ENCODE measurements at places on chromosomes 11 and 22. TPM values are rescaled to one million over a fixed set of nuclear protein-coding genes. Genes with fewer than 3 reads are reported as not detected.

Gene RCN1
- total RNA-seq: 483 TPM

Gene ADAMTS15
- total RNA-seq: 1.3 TPM

Gene HMOX1
- total RNA-seq: 71.6 TPM

Gene GSTT2B
- 5.3 TPM for total RNA-seq

Gene OR52B6
- not detected for total RNA-seq

Gene SCN2B
- not detected for total RNA-seq

Gene TRIM49
- not detected for total RNA-seq

Gene RAB38
- 0.43 TPM for total RNA-seq

Gene P2RY6
- total RNA-seq: 0.76 TPM

- no peaks in the 10 kb centered on the region for H3K4me1 ChIP-seq
- H3K27ac ChIP-seq: no peak overlapping the region
- H3K36me3 ChIP-seq: no peaks in the 10 kb centered on the region
- H3K4me3 ChIP-seq: no peak overlapping the region
- no peaks in the 10 kb centered on the region for H3K27me3 ChIP-seq
Observed at GRCh38 chr22:19974268-19974861, 32.7 kb upstream of the TXNRD2 start.

DNA sequence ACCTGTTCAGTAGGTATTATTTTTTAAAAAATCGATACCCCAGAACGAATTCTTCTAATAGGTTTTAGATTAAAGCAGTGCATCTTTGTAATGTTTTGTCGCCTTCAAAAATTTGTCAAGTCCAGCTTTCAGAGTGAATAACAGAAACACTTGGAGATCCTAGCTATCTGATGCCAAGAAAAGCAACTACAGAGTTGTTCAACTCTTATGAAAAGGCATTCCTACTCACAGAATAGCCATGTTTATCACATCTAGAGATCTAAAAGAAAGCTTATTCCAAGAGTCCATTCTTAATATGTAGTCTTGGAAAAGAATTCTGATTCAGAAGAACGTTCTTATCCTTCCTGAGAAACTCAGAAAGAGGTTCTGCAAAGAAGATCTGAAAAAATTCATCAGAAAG is 268.5 kb downstream of the TTC28 start:
- peak; percentile 44 for DNase-seq
- H3K4me1 ChIP-seq: peaks cover 42% of the 10 kb centered on the region
- peak overlapping the region; percentile 3 for H3K27ac ChIP-seq

- no peak overlapping the region for H3K4me3 ChIP-seq
- no peak for DNase-seq
- no peak overlapping the region for H3K27ac ChIP-seq
Observed at GRCh38 chr11:126627421-126627820, 271.9 kb downstream of the ST3GAL4 start.

DNA sequence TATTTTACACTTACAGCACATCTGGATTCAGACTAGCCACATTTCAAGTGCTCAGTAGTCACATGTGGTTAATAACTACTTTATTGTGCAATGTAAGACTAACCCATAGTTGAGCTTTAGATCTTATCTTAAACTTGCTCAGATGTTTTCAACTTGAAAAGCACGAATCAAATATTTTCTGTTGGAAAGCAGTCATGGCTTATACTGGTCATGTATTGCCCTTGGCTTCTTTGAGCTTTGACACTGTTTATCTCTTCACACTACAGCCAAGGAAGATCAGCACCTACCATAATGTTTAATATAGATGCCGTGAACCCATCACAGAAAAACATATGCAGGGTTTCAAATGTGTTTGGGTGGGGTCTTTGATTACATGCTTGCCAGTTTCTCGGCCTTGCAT is 4.4 kb downstream of the RBX1 start:
- DNase-seq: peak; percentile 81
- H3K36me3 ChIP-seq: peaks cover 14% of the 10 kb centered on the region
- H3K27ac ChIP-seq: peak overlapping the region; percentile 55
- peaks cover 24% of the 10 kb centered on the region for H3K4me1 ChIP-seq

- no peak overlapping the region for H3K27ac ChIP-seq
- no peak for DNase-seq
- H3K27me3 ChIP-seq: no peaks in the 10 kb centered on the region
- H3K36me3 ChIP-seq: no peaks in the 10 kb centered on the region
- no peak overlapping the region for H3K4me3 ChIP-seq
Observed at GRCh38 chr11:134489728-134490127, 77.7 kb upstream of the B3GAT1 start.

GRCh38 chr22:26585104-26585790 is 4.7 kb downstream of the TPST2 start:
- H3K4me1 ChIP-seq: peaks cover 15% of the 10 kb centered on the region
- DNase-seq: peak; percentile 93
- no peaks in the 10 kb centered on the region for H3K36me3 ChIP-seq
- H3K4me3 ChIP-seq: no peak overlapping the region

- no peaks in the 10 kb centered on the region for H3K36me3 ChIP-seq
- H3K4me1 ChIP-seq: no peaks in the 10 kb centered on the region
- no peak for DNase-seq
- no peak overlapping the region for H3K27ac ChIP-seq
Observed at GRCh38 chr11:117875382-117876058, 938 bp downstream of the FXYD6 start.

DNA sequence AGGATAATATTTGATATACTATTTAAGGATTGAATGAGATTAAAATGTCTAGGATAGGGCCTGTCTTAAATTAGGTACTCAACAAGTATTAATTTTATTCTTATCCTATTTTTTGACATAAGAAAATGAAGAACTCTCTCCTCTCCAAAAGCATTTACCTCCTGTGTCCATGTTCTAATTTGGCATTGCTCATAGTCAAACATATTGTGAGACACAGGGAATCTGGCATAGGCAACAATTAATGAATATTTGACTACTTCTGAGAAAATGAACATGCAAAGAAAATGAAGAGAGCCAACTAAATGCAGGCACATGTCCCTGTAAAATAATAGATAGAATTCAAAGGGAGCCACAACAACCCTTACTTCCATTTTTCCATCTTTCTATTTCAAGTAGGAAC is 198.5 kb upstream of the C11orf87 start:
- no peaks in the 10 kb centered on the region for H3K27me3 ChIP-seq
- no peaks in the 10 kb centered on the region for H3K36me3 ChIP-seq
- no peak overlapping the region for H3K4me3 ChIP-seq
- no peak for DNase-seq
- H3K4me1 ChIP-seq: no peaks in the 10 kb centered on the region
- H3K27ac ChIP-seq: no peak overlapping the region

DNA sequence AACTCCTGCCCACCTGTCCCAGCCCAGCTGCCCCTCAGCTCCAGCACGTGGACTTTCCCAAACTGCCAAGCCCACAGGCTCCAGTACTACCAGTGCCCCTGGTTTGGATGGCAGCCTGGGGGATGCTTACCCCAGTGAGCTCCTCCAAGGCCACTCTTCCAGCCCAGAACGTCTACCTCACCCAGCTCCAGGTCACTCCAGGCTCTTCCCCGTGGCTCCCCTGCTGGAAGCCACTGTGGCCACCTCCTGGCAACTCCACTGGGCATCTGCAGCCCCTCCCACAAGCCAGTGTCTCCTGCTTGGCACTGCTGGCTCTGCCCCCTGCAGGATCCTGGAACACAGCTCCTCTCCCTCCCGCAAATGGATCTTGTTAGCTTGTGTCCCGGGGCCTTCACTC is 29.3 kb downstream of the LMO1 start:
- H3K27me3 ChIP-seq: 0 out of 2 replicates have a peak, but pooled peaks cover 6% of the 10 kb centered on the region
- no peak for DNase-seq
- no peak overlapping the region for H3K27ac ChIP-seq
- no peak overlapping the region for H3K4me3 ChIP-seq

GRCh38 chr11:762421-763072 is 14.7 kb downstream of the GATD1 start:
- peaks cover 6% of the 10 kb centered on the region for H3K4me1 ChIP-seq
- peak overlapping the region; percentile 70 for H3K27ac ChIP-seq
- H3K27me3 ChIP-seq: no peaks in the 10 kb centered on the region
- DNase-seq: peak; percentile 94

GRCh38 chr11:67026941-67027340 is 4.0 kb downstream of the SYT12 start:
- DNase-seq: no peak
- no peaks in the 10 kb centered on the region for H3K36me3 ChIP-seq
- H3K27me3 ChIP-seq: no peaks in the 10 kb centered on the region
- no peak overlapping the region for H3K4me3 ChIP-seq
- no peak overlapping the region for H3K27ac ChIP-seq
- H3K4me1 ChIP-seq: peaks cover 8% of the 10 kb centered on the region

DNA sequence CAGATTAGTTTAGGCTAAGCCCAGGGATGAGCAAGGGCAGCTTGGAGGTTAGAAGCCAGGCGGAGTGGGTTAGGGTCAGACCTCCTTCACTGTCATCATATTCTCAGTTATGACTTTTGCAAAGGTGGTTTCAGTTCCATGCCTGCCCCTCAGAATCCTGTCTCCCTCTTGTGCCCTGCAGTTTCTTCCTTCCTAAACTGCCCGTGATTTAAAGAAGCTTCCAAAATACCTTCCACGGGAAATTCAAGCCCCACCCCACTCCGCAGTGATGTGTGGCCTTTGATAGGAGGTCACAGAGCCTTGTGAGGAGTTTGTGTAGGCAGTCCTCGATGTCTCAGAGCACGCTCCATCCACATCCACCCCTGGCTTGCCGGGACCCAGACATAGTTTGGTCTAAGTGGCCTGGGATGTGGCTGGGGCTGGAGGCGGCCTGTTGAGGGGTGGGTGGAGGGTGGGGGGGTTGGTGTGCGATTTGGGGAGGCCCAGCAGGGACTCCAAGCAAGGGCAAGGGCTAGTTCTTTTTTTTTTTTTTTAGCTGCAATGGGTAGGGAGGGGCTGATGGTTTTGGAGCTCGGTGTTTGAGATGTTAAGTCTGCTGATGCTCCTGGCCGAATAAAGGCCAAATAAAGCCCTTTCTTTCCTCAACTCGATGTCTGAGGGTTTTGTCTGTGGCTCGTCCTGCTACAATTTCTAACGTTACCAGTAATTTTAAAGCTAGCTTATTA is 1.6 kb upstream of the IFITM1 start:
- no peak overlapping the region for H3K4me3 ChIP-seq
- peak overlapping the region; percentile 55 for H3K27ac ChIP-seq
- no peaks in the 10 kb centered on the region for H3K36me3 ChIP-seq
- H3K4me1 ChIP-seq: peaks cover 32% of the 10 kb centered on the region

GRCh38 chr22:34111210-34111824 is 191.0 kb upstream of the LARGE1 start:
- no peak overlapping the region for H3K27ac ChIP-seq
- DNase-seq: peak; percentile 59
- H3K4me1 ChIP-seq: no peaks in the 10 kb centered on the region
- H3K36me3 ChIP-seq: no peaks in the 10 kb centered on the region
- no peak overlapping the region for H3K4me3 ChIP-seq
- no peaks in the 10 kb centered on the region for H3K27me3 ChIP-seq

DNA sequence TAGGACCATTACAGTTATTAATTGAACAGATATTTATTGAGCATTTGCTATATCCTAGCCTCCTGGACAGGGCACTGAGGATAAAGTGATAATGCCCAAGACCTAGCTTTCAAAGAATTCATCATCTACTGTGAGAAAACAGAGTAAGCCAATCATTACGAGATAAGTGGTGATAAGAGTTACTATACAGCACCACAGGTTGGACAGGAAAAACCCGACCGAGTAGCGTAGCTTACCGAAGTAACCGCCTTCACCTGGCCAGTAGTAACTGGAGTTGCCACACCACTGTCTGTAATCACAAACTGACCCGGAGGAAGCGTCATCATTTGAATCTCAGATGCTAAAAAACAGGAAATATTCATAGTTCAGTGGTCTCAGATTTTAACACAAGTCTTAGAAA is 10.0 kb upstream of the NFRKB start:
- no peak overlapping the region for H3K4me3 ChIP-seq
- H3K36me3 ChIP-seq: peaks cover 13% of the 10 kb centered on the region
- no peak for DNase-seq
- H3K4me1 ChIP-seq: no peaks in the 10 kb centered on the region

GRCh38 chr22:48796310-48797015 is 1031.2 kb downstream of the BRD1 start:
- no peak for DNase-seq
- H3K4me1 ChIP-seq: no peaks in the 10 kb centered on the region
- H3K27me3 ChIP-seq: no peaks in the 10 kb centered on the region
- no peak overlapping the region for H3K27ac ChIP-seq
- no peak overlapping the region for H3K4me3 ChIP-seq

- no peaks in the 10 kb centered on the region for H3K4me1 ChIP-seq
- H3K4me3 ChIP-seq: no peak overlapping the region
- H3K36me3 ChIP-seq: no peaks in the 10 kb centered on the region
- no peak for DNase-seq
- H3K27ac ChIP-seq: no peak overlapping the region
- H3K27me3 ChIP-seq: peaks cover 16% of the 10 kb centered on the region
Observed at GRCh38 chr11:130214861-130215530, 55.4 kb downstream of the ST14 start.

- H3K4me1 ChIP-seq: peaks cover 26% of the 10 kb centered on the region
- peak overlapping the region; percentile 22 for H3K27ac ChIP-seq
- peak; percentile 91 for DNase-seq
- no peaks in the 10 kb centered on the region for H3K27me3 ChIP-seq
- no peaks in the 10 kb centered on the region for H3K36me3 ChIP-seq
Observed at GRCh38 chr11:78256962-78257361, 68.2 kb downstream of the USP35 start.

GRCh38 chr11:62344210-62344609 is 7.0 kb downstream of the ASRGL1 start:
- no peaks in the 10 kb centered on the region for H3K27me3 ChIP-seq
- no peaks in the 10 kb centered on the region for H3K4me1 ChIP-seq
- H3K4me3 ChIP-seq: no peak overlapping the region
- no peak overlapping the region for H3K27ac ChIP-seq
- no peak for DNase-seq
- H3K36me3 ChIP-seq: no peaks in the 10 kb centered on the region

DNA sequence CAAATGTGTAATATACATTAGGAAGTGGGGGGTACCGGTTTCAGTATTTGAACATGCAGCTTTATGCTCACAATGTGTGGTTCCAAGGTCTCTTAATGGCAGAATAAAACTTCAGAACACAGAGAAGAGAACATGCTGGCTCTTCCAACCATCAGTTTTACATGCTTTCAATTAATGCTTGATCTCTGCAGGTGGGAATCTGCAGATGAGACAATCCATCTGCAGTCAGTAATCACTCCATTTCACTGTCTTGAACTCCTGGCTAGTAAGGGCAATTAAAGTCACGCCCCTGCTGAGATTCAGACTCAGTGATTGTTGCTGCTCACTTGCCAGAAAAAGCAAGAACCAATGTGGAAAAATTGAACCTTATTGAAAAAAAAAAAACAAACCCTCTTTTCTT is 945.7 kb downstream of the DLG2 start:
- H3K36me3 ChIP-seq: no peaks in the 10 kb centered on the region
- no peaks in the 10 kb centered on the region for H3K27me3 ChIP-seq
- DNase-seq: no peak
- H3K4me1 ChIP-seq: no peaks in the 10 kb centered on the region

- DNase-seq: no peak
- H3K4me1 ChIP-seq: no peaks in the 10 kb centered on the region
- H3K4me3 ChIP-seq: no peak overlapping the region
- no peak overlapping the region for H3K27ac ChIP-seq
- no peaks in the 10 kb centered on the region for H3K36me3 ChIP-seq
Observed at GRCh38 chr22:33028234-33028633, 29.9 kb downstream of the SYN3 start.

GRCh38 chr11:104853276-104853675 is 45.0 kb downstream of the CASP12 start:
- H3K27me3 ChIP-seq: no peaks in the 10 kb centered on the region
- no peak overlapping the region for H3K27ac ChIP-seq
- H3K4me3 ChIP-seq: no peak overlapping the region
- no peaks in the 10 kb centered on the region for H3K36me3 ChIP-seq

Measured in GM23248 (cell line).